ENCODE measurements at places on chromosomes 7 and 10. TPM values are rescaled to one million over a fixed set of nuclear protein-coding genes. Genes with fewer than 3 reads are reported as not detected.

DNA sequence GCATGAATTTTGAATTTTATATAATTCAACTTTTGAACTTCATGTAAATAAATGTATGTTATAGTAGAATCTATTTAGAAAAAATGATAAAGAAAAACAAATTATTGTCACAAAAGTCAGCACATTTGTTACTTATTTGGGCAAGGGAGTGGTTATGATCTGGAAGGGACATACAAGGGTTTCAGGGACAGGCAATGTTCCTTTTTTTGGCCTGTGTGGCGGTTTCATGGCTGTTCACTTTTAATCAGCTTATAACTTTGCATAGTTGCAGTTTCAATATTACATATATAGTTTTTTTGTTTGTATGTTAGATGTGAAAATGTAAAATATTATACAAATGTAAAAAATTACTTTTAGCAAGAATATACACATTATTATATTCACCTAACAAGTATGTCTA lies 256.2 kb downstream of the PCLO start:
- DNase-seq, result no peak

DNA sequence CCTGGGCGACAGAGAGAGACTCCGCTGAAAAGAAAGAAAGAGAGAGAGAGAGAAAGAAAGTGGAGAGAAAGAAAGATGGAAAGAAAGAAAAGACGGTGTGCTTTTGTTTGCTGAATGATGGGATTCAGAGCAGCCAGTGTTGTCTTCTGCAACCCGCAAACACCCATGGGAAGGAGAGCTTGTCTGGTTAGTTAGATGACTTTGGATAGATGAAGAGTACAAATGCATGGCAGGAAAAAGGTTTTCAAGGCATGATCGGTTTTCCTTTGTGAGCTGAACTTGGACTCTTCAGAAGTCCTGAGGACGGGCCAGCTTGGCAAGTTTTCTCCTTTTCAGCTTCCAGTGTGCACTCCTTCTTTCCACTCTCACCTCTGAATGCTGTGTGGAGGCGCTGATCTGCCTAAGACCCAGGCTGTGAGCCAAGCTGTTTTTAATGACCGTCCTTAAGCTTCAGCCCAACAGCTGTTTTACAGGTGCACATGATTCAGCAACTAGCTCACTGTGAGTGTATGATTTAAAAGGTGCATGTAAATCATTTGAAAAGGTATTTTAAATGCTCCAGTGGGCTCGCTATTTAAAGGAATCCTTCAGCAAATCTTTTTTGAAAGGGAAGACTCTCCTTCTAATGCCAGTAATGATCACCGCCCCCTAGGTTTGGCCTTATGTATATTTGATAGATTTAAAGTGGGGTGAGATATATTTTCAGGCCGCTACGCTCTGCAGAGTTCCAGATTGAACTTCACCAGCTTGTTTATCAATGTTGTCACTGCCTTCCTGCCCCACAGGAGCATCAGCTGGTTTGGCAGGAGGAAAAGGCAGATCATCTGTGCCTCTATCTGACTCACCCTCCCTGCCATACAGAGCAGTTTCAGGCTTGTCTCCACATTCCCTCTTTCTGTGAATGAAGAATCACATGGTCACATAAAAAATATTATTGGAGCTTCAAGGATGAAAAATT lies 115.0 kb downstream of the PLXDC2 start:
- no peak for DNase-seq

The DNAAF5 gene
- 13.1 TPM for polyA plus RNA-seq

The OPALIN gene
- polyA plus RNA-seq, result not detected

The HECW1 gene
- not detected for polyA plus RNA-seq

The LGI1 gene
- not detected for polyA plus RNA-seq

The GIMAP1 gene
- polyA plus RNA-seq, result 0.63 TPM

All from B cell (primary cell).